ENCODE measurements at places on chromosomes 1 and 21.

DNA sequence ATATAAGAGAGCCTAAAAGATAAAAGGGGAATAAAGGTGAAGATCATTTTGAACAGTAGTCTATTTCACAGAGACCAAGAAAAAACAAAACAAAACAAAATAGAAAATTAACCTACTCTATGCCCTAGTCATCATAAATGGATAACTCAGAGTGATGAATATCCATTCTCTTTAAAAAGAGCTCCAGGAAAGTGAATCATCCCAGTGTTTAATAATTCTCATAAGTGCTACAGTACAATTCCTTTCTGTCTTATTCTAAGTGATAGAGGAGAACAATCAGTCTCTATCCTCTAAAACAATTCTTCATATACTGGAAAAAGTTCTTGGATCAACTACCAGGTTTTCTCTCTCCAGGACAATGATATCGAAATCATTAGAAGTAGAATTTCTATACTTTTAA lies 45.8 kb downstream of the GDAP2 start:
- DNase-seq, result no peak

DNA sequence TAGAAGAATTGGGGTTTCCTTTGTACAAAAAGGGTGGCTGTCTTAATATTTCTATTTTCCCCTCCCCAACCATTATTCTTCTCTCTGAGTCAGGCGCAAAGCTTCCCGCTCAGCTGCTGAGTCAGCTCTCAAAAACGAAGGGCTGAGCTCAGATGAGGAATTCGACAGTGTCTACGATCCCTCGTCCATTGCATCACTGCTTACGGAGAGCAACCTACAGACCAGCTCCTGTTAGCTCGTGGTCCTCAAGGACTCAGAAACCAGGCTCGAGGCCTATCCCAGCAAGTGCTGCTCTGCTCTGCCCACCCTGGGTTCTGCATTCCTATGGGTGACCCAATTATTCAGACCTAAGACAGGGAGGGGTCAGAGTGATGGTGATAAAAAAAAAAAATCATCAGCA lies 3.0 kb upstream of the TUFT1 start:
- DNase-seq, result no peak

GRCh38 chr1:72230746-72231145 lies 51.6 kb downstream of the NEGR1 start:
- no peak for DNase-seq

DNA sequence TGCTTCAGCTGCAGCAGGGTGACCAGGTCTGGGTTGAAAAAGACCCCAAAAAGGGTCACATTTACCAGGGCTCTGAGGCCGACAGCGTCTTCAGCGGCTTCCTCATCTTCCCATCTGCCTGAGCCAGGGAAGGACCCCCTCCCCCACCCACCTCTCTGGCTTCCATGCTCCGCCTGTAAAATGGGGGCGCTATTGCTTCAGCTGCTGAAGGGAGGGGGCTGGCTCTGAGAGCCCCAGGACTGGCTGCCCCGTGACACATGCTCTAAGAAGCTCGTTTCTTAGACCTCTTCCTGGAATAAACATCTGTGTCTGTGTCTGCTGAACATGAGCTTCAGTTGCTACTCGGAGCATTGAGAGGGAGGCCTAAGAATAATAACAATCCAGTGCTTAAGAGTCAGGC lies 2.9 kb downstream of the C1QA start:
- DNase-seq, result peak; percentile 27

DNA sequence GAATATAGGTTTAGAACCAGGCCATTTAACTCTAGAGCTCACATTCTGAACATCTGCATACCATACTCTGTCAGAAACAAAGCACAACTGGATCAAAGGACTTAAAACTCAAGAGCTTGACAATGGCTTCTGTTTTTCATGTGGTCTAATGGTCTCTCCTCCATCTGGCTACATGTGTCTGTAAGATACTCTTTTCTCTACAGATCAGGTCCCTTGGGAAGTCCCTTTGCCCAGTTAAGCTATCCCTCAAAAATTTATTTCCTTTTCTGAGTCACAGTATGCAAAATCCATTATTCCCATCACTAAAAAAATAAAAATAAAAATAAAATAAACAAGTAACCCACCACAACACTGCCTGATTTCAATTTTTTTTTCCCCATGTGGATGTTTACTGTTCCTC lies 357.0 kb upstream of the PRMT6 start:
- DNase-seq, result no peak

DNA sequence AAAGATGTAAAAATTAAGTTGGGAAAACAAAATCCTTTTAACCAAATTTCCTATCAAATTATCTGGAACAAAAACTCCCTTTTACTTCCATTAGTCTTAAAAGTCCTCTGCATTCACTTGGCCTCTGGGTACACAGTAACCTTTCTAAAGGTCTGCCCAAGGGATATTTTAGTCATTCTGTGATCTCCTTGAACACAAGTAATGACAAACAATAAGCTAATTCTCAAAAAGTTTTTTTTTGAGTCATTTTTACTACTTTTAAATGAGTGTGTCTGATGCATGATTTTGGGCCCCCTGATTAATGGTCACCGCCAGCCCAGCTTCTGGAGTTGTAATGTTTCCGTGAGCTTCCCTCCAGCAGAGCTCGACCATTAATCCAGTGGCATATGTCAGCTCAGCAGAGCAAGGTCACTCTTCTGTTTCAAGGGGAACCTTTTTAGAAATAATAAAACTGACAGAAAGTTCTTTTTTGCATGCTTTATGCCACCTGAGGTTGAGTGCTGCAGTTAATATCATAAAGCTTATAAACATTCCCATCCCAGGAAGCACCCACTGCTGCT lies 14.3 kb downstream of the SAMSN1 start:
- no peak for DNase-seq

DNA sequence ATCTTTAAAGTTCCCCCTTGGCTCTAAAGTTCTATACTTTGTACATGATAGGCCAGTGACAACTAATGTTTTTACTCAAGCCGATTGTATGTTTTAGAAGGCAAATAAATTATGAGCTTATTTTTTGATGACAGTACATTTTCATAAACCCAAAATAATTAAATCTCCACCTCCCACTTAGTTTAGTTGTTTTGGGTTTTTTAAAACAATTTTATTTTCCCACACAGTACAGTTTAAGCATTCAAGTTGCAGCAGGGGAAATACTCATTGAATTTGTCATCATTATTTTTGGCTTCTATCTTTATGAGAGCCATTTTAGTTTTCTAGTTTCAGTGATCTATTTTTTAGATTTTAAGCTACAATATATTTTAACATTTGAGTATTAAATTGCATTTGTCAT lies 93.6 kb downstream of the OLFML2B start:
- DNase-seq, result no peak

- peak; percentile 46 for DNase-seq
These were observed 42.9 kb downstream of the SLX9 start for GRCh38 chr21:44982558-44983250.

DNA sequence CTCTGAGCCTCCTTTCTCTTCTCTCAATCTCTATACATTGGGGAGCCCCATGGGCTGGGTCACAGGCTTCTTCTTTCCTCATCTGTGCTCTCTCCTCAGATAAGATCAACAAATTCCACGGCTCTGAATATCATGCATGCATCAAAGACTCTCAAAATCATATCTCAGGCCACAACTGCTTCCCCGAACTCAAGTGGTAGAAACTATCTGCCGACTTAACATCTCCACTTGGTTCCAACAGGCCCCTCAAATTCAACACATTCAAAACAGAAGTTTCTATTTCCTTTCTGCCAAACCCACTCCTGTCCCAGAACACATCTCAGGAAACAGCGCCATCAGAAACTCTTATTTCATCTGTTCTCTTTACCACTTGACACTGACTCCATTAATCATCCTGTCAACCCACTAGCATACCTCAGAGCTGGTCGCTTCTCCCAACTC lies 16.7 kb downstream of the DDX59 start:
- DNase-seq, result no peak

DNA sequence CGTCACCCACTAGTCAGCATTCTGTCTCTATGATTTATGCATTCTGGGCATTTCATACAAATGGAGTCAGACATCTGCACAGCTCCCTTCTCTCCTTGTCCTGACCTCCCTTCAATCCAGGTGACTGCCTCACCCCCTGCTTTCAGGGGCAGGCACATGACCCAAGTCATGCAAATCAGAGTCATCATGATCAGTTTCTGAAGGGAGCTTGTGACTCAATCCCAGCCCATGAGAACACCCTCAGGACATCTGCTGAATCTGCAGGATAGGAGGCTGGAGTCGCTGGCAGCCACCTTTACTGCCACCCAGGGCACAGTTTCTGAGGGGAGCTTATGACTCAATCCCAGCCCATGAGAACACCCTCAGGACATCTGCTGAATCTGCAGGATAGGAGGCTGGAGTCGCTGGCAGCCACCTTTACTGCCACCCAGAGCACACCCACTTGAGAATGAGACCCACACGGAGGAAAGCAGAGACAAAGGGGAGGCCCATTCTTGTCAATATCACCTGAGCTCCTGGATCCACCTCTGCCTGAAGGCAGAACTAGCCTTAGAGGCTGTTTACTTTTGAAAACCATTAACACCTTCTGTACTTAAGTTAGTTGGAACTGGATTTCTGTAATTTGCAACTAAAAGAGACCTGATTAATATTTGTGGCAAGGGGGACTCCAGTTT lies 62.3 kb upstream of the SLC25A33 start:
- no peak for DNase-seq

DNA sequence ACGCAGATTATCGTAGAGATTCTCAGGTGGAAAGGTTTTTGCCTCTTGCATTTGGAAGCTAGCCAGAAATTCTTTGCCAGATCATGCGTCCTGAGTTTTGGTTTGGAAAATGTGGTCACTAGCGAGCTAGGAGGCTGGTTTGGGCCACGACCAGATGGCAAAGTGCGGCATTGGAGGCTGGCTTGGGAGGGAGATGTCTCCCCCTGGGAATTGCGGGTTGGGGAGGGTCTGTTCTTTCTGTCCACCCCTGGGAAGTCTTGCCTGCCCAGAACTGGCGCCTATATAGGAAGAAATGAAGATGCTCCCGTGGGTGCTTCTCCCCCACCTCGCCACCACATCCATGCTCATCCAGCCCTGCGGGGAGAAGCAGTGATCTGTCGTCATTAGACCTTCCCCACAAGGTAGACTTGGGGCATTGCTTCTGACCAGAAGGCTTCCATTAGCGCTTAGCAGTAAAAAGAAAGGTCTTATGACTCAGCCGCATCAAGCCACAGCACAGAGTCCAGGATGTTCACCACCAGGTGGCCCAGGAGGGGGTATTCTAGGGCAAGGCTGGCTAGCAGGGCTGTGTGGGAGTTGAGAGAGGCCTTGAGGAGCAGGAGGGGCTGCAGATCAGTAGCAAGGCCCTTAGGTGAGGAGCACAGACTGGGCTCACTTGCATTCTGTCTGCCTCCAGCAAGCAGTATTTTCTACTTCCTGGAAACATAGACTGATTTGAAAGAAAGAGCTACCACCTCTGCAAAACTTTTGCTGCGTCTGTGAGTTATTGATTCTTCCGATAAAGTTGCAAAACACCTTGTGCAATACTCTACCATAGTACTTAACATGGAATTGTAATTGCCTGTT lies 1.5 kb upstream of the PTP4A2 start:
- no peak for DNase-seq

DNA sequence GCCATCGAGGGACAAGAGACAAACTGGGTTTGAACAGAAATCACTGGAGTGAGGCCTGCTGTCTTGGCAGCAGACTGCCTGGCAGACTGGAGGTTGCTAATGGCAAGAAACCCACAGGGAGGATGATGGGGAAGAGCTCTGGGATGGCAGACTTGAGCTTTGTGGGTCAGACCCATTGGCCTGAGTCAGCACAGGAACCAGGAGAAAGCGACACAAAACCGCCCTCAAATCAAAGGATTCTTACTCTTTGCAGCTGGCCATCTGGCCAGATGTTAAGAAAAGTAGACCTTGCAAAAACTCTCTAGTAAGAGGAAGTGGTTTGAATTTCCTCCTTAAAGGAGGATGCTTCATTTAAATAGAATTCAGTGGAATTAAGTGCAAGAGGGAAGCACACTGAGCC lies 195.2 kb upstream of the JUN start:
- DNase-seq, result no peak

DNA sequence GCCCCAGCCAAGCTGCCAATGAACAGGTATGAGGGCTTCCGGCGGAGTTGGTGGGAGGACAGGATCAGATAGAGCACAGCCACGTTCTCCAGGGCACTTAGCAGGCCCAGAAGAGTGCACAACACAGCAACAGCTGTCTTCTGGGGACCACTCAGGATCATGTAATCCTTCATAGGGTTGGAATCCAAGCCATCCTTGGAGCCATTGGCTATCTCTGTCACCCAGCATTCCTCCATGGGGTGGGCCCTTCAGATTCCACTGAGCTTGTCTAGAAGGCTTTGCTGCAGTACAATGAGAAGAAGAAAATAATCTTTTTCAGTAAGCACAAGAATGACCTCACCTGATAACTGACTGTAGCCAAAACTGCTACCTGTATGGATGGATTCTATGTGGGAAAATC lies 7.3 kb upstream of the FUCA1 start:
- no peak for DNase-seq

DNA sequence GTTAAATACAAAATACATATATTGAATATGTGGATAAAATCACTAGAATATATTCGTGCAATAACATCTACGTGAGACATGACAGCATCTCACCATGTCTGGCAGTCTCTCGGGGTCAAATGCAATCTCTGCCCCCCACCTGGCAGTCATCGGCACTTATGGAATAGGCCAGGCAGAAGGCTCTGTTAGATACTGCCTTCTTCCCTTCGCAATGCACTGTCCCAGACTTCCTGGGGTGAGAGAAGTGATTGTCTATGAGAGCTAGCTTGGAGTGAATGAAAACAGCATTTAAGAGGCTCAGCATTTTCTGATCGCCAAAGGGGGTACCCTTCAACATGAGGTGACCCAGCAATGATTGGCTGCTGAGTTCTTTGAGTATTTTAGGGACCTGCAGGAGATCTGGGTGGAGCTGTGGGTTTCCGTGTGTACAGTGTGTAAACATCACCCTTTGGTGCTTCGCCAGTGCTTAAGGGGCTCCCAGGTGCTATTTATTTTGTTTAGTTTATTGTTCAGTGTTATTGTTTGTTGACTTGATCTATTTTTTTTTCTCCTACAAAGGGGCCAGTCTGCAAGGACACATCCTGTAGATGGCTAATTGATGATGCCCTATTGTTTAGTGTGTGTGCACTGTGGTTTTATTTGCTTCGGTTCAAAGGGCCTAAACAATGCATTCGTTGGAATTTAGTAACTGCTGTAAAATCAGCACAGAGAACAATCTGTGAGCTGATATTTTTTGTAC lies 10.2 kb downstream of the ERG start:
- no peak for DNase-seq

DNA sequence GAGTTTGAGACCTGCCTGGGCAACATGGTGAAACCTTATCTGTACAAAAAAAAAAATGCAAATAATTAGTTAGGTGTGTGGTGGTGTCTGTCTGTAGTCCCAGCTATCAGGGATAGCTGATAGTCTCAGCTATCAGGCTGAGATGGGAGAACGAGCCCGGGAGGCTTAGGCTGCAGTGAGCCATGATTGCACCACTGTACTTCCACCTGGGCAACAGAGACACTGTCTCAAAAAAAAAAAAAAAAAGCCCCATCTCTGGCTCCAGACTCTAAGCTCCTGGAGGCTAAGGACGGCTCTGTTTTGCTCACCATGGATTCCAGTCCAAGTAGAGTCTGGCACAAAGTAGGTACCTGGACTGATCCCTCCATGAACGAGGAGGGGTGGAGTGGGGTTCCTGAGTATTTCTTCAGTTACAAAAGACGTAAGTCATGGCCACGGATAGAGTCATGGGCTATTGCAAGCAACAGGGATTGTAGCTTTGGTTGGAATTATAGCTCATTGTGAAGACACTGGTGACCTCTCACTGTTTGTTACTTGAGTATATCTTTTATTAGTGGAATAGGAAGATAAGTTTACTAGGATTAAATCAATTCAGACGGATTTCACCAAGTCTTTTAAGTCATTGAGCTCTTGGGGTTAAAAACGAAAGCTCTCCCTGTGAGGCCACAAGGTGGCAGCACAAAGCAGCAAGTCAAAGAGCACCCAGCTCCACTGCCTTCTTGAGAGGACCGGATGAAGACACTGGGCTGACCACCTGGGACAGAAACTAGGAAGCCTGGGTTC lies 35.6 kb upstream of the TMEM61 start:
- DNase-seq, result peak; percentile 66

All from left ventricle myocardium inferior (tissue), 1 donor.